ENCODE measurements at places on chromosomes 6 and 20.

GRCh38 chr6:168427184-168427583 lies 13.8 kb upstream of the SMOC2 start:
- no peak for DNase-seq

GRCh38 chr20:61464307-61465303 lies 212.5 kb downstream of the CDH4 start:
- DNase-seq = no peak

DNA sequence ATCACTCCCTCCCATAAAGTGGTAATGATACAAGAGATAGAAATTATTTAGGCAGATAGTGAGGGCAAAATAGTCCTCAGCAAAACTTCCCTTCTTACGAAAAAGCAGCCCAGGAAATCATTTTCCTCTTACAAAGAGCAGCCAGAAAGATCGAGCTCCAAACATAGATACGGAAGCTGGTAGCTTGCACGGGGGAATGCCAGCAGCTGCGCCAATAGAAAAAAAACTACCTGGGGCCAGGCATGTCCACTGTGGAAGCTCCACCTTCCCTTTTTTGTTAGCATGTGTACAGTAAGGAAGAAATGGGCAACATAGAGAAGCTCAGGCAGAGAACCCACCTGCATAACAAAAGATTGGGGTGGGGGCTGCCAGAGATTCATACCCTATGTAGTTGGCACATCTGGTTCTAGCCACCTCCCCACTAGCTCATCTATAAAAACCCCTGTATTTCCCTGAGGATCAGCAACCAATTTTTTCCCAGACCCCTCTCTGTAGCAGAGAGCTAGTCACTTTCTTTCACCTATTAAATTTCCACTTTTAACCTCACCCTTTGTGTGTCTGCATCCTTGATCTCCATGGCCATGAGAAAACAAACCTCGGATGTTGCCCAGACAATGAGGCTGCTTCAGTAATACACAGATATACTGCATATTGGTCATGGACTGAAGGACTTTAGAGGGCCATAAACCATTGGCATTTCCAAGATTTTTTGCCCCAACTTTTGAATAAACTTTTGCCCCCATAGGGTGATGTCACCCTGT lies 52.1 kb downstream of the SOD2 start:
- no peak for DNase-seq

GRCh38 chr6:6614983-6615349 lies 26.4 kb downstream of the LY86 start:
- DNase-seq = no peak

DNA sequence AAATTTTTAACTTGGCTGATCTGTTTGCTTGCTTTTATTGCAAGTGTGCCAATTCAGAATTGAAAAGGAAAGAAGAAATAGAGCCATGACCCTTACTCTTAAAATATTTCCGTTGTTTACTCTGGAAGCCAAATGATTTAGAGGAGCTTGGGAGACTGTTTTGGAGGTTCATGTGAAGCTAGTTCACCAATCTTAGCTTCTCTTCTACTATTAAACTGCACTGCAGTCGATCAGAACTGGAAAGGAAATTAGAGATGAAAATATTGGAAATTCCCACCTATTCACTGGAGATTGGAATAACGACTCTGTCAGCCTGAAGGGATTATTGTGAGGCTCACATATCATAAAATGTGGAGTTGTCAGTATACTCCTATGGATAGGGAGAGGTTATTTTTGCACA lies 81.8 kb downstream of the MLIP start:
- DNase-seq = no peak

DNA sequence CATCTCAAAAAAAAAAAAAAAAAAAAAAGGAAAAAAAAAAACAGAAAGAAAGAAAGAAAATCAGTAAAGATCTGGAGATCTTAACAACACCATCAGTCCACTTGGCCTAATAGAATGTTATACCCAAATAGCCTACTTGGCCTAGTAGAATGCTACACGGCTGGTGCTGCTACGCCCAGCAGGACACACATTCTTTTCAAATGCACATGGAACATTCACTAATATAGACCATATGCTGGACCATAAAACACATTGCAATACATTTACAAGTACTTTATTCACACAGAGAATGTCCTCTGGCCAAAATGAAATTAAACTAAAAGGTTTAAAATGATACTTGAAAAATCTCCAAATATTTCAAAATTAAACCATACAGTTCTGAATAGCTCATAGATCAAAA lies 80.0 kb upstream of the TNFAIP3 start:
- no peak for DNase-seq

- DNase-seq = peak; percentile 58
These were observed 3.5 kb downstream of the GNMT start for GRCh38 chr6:42963855-42964605.

DNA sequence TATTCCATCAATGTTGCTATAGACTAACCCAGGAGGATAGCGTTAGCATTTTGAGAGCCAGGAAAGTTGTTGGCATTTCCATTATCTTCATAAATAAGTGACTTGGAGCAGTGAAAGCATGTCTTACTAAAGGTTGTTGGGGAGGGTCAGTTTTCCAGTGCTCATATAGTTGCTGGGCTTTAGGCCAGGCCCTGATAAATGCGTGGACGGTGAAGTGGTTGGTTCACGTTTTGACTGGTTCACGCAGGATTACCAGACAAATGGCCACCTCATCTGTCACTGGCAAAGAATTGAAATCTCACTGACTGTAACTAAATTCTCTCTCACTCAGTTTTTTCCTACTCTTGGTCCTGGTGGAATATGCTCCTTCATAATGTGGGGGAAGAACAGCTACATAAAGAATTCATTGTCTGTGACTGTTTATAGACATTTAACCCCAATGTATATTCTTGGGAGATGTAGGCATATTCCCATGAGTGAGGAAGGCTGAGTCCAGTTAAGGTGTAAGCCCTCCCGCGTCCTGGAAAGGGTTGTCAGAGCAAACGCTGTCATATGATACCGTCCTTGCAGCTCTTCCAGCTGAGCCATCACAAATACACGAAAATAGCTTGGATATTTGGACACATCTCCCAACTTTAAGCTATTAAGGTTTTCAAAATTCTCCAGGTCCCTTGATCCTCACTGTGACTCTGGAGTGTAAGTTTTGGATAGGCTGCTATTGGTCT lies 27.8 kb downstream of the LRRC1 start:
- DNase-seq = no peak

GRCh38 chr6:30357678-30358540 lies 13.0 kb downstream of the RPP21 start:
- peak; percentile 62 for DNase-seq

DNA sequence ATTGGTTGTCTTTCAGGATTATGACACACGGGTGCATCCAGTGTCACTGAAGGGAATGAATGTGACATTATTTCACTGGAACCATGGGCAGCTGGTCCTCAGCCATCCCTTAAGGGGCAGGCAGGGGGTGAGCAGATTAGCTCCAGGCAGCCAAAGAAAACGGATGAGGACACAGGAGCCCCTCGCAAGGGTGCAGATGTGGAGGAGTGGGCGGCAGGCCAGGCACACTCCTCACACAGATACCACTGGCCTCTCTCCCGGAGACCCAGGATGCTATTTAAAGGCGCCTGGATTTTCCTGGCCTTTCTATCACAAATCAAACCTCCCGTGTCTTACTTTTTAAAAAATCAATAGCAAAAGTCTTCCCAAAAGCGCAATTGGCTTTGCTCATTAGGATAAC lies 210.4 kb downstream of the TAF4 start:
- DNase-seq = no peak

GRCh38 chr20:62732031-62732760 lies 23.6 kb downstream of the NTSR1 start:
- no peak for DNase-seq

DNA sequence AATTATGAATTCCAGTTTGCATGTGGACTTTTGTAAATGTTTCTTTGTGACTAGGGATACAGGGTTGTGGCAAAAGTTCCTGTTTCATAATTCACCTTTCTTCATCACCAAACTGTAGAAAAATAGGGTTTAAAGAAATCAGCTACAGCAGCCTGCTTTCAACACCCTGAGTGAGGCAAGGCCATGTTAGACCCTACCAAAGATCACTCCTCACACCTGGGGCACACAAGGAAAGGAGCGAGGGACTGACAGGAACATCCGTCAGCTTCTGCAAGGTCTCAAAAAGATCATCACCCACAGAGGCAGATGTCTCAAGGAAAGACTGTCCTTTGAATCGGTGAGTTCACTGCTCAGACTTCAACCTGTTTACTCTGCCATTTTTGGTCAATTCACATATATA lies 10.5 kb upstream of the STX11 start:
- DNase-seq = no peak

- DNase-seq = no peak
These were observed 17.4 kb upstream of the LSM14B start for GRCh38 chr20:62104791-62105345.

DNA sequence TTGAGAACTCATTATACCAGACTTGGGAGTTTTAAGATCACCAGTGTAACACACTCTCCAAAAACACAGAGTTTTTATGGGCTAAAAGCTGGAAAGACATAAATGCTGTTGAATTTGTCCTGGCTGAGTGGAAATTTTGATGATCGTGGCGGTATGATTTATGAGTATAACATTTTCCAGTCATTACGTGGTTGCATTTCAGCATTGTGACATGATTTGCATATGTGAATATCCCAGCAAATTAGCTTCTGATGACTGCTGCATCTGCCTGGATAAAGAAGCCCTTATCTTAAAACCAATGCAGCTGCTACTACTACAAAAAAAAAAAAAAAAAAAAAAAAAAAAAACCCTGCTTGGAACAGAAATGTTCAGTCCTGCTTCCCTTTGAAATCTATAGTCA lies 850.9 kb downstream of the TFAP2A start:
- DNase-seq = no peak

DNA sequence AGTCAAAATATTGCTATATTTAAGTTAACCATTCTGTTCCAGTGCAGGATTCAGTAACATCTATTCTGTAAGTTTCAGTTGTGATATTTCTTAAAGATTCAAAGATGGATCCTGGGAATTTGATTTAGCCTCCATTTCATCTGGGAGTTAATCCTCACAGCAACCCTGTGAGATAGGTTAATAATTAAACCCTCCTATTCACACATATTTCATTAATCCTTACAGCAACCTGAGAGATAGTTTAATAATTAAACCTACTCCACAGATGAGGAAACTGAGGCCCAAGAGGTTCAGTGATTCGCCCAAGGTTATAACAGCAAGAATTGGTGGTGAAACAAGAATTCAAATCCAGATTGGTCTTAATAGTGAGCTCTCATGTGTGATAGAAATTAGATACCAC lies 10.9 kb upstream of the ZBTB2 start:
- no peak for DNase-seq

DNA sequence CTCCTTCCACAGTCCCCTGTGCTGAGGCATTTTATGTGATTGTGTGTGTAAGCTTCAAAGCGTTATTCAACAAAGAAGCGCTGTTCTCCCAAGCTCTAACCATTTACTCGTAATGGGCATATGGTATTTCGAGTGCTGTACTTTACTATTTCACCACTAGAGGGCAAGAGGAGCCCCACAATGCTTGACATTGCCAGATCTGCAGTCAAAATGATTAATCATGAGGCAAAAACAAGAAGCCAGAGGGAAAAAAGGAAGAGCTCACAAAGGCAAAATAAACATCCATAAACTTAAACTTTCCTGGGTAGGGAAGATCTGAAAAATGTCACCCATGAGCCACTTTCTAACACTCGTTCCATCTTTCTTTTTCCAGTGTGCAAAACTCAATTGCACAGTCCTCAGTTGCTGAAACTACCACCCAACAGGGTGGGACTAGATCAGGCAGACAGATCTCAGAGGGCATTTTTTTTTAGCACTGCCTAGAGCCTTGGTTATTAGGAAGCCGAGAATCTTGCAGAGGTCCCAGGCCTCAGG lies 215.0 kb upstream of the PLCB4 start:
- DNase-seq = no peak

DNA sequence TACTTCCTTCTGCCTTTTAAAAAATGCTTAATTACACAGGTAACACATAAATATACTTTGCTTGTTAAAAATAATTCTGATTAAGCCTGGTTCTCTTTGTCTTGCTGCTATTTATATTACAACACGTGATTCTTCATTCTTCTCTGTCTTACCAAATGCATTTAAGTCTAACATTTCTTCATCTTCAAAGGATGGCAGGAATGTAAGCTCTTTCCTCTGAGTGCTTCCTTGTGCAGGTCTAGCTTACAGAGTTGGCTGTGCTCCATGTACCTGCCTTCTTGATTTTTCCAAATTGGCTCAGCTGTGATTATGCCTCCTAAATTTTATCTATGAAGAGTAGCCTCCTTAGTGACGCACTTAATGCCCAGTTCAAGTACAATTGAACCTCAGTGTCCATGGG lies 44.4 kb downstream of the RNF144B start:
- DNase-seq = no peak

- no peak for DNase-seq
These were observed 29.0 kb downstream of the MAS1 start for GRCh38 chr6:159919800-159920199.

Measured in activated CD4-positive, alpha-beta T cell treated with anti-CD3 and anti-CD28 coated beads for 48 hours (primary cell).